ENCODE measurements at places on chromosomes 5 and 9. TPM values are rescaled to one million over a fixed set of nuclear protein-coding genes. Genes with fewer than 3 reads are reported as not detected.

DNA sequence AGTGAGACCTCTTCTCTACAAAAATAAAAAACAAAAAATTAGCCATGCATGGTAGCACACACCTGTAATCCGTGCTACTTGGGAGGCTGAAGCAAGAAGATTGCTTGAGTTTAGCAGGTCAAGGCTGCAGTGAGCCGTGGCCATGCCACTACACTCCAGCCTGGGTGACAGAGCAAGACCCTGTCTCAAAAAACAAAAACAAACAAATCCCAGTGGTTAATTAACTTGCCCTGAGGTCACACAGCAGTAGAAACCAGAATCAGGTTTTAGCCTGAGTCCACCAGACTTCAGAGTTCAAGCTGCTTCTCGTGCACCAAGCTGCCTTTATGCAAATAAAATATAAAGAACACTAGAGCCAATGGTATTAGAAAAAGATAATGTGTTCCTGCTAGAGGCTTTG is 169.7 kb downstream of the GOLPH3 start:
- no peak for DNase-seq

RECK gene
- total RNA-seq, result 14.8 TPM

- no peak for DNase-seq
Observed at GRCh38 chr5:146427619-146427997, 19.5 kb upstream of the TCERG1 start.

- DNase-seq, result no peak
Observed at GRCh38 chr5:7577381-7577780, 181.4 kb downstream of the ADCY2 start.

- DNase-seq, result no peak
Observed at GRCh38 chr9:25724424-25724823, 46.2 kb upstream of the TUSC1 start.

- DNase-seq, result no peak
Observed at GRCh38 chr5:80282054-80282453, 26.2 kb upstream of the SERINC5 start.

AGXT2 gene
- not detected for total RNA-seq

SPATA31D3 gene
- not detected for total RNA-seq

GRCh38 chr9:31908891-31909480 is 475.5 kb upstream of the ACO1 start:
- DNase-seq, result no peak

GRCh38 chr5:110751902-110752762 is 13.3 kb downstream of the SLC25A46 start:
- no peak for DNase-seq

DMGDH gene
- 1.2 TPM for total RNA-seq

DNA sequence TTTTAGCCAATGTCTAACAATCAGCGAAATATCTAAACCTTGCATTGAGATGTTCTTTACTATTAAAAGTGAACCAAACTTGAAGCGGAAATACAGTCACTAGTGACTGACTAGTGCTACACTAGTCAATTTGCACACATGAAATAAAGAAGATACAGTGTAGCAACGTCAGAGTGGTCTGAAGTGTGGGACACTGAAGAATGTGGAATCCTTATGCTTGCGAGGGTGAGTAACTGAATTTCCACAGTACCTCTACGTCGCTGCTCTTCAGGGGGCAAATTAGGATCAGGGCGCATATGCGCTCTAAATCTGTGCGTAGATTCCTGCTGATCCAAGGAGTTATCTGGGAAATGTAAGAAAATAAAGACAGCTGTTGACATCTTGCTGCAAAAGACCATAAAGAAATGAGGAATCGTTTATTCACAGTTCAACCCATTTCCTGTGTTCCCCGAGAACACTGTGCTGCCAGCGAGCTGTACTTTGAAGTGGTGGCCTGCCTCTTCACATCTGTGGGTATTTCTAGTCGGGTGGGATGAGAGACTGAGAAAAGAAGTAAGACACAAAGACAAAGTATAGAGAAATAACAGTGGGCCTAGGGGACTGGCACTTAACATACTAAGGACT is 39.8 kb upstream of the FLT4 start:
- DNase-seq, result no peak

GRCh38 chr5:88236866-88237642 is 31.6 kb downstream of the TMEM161B start:
- DNase-seq, result no peak

GRCh38 chr9:97501177-97501971 is at the start of gene TMOD1:
Gene TMOD1, plus strand, starts transcription at chr9:97501666. Its CDS starts 22,523 bp downstream, at chr9:97524189.
- DNase-seq, result peak; percentile 54

ADAMTSL2 gene
- total RNA-seq, result 7.0 TPM

DNA sequence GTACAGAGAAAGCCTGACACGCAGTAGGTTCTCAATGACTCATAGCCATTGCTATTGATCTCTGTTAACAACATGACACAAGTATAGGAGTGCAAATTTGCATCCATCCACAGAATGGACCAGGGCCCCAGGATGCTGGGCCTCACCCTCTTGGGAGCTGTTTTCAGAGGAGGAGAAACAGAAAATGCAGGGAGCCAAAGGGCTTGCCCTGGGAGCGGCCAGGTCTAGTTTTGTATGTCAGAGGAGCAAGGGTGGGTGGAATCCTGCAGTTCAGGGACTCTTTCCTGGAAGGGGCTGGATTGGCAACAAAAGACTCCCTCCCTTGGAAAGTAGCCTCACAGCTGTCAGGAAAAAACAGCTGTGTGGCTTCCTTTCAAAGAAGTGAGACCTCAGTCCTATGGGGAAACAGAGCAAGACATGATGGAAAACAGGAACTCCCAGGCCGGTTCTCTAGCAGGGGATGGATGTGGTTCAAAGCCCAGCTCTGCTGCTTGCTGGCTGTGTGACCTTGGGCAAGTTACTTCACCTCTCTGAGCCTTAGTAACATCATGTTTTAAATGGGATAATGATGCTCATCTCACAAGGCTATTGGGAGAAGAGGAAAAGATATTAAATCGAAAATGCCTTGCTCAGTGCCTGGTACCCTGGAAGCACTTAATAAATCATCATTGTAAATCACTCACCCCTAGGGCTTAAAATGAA is 50.5 kb upstream of the SH3PXD2B start:
- DNase-seq, result no peak

GRCh38 chr9:134253606-134254205 is 72.5 kb upstream of the RXRA start:
- no peak for DNase-seq

GRCh38 chr5:146921225-146921624 is 42.7 kb upstream of the PPP2R2B start:
- DNase-seq, result no peak

DNA sequence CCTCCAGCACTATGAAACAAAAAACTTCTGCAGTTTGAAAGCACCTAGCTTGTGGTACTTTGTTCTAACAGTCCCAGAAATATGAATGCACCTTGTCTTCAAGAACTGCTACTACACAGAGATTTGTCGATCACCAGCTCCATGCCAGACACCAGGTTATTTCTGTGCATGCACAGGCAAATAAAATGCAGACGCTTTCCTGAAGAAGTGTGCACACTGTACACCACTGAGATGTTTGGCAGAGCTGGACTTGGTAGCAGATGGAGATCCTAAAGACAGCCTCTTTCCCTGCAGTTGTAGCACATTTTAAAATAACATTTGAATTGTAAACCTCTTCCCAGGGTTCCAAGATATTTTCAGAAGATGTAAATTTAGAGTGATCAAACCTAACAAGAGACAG is 730.0 kb downstream of the MTRR start:
- DNase-seq, result no peak

- DNase-seq, result no peak
Observed at GRCh38 chr5:156824800-156825199, 25.3 kb upstream of the PPP1R2B start.

- no peak for DNase-seq
Observed at GRCh38 chr5:139283252-139284166, 10.0 kb upstream of the MATR3 start.

FAT2 gene
- total RNA-seq, result 2.8 TPM

GRCh38 chr5:1975406-1975715 is 92.6 kb upstream of the IRX4 start:
- no peak for DNase-seq

OTP gene
- not detected for total RNA-seq

DNA sequence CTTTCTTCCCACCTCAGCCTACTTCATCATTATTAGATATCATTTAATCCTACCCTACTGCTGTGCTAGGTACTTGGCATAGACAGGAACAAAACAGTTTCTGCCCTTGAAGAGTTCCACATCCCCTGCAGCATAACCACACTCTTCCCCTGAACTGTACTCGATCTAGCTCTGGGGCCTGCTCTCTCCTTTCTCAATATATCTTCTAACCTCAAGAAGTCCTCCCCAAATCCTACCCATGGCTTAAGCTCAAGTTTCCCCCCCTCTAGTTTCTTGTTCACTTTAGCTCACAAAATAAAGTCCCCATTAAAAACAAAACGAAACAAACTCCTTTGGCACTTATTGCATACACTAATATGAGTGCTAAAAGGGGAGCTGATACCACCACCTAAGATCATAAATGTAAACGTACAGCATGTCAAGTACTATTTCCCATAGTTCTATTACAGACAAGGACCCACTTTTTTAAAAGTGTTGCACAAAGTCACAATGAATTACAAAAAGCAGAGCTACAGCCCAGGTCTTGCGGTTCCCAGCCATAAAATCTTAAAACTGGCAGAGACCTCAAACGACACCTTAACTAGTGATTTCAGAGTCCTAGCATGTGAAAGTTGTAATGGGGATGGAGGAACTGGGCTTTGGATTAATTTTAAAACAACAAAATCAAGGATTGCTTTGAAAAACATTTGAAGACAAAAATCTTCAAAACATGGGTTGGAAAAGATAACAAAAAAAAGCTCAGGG is 80.7 kb downstream of the PTPDC1 start:
- no peak for DNase-seq

GRCh38 chr5:169636477-169637084 is 494 bp upstream of the DOCK2 start:
- DNase-seq, result no peak

DNA sequence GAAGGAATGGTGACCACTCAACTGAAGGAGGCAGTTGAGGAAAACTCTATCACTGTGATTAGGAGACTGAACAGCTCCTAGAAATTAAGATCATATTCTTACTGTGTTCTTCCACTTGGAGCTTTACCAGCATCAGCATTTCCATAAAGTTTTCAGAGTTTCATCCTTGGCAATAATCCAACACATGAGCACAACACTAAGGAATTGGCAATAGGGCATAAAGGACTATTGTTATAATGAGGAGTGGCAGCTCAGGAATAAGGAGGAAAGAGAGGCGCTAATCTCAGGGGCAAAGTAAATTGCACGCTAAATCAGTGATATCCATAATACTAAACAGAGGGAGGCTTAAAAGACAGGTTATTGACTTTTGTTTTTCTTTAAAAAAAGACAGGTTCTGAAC is 338.9 kb downstream of the EFNA5 start:
- DNase-seq, result no peak

GRCh38 chr5:407801-408268 is 35.1 kb upstream of the EXOC3 start:
- DNase-seq, result no peak

LCP2 gene
- not detected for total RNA-seq

DNA sequence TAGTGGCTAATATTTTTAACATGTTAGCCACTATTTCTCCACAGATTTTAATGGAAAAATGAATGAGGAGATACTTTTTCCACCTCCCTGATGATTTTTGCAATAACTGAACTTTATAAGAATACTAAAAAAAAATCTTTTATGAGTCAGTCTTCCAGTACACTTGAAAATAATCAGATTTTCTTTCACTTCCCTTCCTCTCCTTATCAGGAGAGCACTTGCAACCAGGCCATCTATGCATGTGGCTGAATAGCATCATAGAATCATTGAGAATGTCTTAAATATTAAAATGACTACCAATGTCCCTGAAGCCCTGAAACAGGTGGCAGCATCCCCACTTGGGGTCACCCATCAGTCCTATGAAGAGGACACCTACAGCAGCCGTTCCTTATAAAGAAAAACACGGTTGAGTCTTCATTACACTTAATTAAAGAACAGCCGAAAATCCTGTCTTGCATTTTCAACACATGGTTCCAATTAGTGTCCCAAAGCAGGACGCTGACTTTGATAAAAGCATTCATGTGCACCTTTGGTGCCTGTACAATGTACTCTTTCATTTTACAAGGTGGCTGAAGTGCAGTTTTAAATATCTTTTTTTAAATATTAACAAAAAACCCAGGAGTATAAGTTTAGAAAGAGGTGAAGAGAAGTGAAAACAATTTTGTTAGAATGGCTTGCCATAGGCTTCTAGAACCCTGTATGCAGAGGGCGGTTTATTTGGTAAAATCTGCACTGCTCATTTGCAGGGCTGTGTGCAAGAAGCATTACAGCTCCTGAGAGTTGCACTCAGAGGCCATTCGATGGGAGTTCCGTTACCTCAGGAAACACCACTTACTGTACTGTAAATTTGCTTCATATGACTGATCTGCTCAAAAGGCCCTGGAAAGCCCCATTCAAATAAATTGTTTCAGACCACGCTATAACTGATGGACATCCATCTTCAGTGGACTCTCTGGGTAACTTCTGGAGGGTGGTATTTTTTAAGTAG is 106.9 kb upstream of the VCAN start:
- DNase-seq, result no peak

GRCh38 chr9:33852216-33852826 is 35.4 kb downstream of the UBE2R2 start:
- no peak for DNase-seq

NR5A1 gene
- 0.25 TPM for total RNA-seq

GRCh38 chr9:4139196-4139595 is 160.7 kb downstream of the GLIS3 start:
- DNase-seq, result no peak

DNA sequence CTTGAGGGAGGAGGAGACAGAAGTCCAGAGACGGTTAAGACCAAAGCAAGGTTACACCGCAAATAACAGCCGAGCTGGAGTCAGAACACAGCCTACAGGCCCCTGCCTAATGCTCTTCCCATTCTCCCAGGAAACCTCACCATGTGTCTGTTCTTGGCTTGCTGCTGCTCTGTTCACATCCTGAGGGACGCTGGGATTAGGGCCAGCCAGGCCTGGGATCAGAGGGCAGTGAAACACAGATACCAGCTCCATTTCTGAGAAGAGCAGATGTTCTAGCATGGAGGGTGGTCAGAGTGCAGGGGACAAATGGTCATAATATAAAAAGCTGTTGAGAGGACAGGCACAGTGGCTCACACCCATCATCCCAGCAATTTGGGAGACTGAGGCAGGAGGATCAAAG is 124.8 kb upstream of the LARP1 start:
- no peak for DNase-seq

LCN15 gene
- 1.9 TPM for total RNA-seq

BTNL3 gene
- total RNA-seq, result not detected

DNA sequence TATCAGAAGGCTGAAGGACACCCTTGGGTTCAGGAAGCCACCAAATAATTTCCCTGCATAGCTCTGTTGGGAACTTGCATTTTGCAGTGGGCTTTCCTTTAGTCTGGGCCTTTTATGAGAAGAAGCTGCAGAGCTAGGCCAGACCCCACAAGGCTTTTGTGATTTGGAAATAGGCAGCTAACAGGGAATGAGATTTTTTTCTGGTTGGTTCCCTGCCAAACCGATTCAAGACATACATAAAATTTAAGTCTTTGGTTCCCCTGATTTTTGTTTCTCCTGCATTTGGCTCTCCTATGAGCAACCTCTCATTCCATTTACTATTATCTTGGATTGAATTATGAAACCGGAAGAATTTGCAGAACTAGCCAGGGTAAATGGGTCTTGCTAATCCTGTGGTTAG is 81.5 kb upstream of the PTCH1 start:
- no peak for DNase-seq
